ENCODE measurements at places on chromosomes 2 and 18.

DNA sequence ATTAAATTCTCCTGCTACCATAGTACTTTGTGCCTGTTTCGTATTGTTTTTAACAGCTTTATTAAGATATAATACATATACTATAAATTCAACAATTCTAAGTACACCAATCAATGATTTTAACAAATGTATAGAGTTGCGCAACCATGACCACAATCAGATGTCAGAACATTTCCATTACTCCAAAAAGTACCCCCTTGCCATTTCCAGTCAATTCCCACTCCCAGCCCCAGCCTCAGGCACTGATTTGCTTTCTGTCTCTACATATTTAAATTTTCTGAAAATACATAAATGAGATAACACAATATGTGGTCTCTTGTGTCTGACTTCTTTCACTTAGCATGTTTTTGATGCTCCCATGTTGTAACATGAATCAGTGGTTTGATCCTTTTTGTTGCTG is 193.9 kb downstream of the FIGN start:
- no peak for DNase-seq

DNA sequence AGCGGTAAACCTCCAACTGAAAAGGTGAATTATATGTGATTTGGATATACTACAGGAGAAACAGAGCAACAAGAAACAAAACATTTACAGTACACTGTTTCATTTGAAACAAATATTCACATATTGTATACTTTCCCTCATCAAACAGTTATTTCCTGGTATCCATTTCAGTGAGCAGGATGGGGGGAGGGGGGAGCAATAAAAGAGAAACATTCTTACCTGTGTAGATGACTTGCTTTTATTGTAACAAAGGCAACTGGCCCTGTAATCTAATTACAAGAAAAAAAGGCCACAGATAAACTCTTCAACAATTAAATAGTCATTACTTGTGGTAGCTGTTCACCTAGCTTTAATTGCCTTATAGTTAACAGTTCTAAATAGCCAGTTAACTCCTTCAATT is 3.9 kb upstream of the PPP1CB start:
- no peak for DNase-seq

DNA sequence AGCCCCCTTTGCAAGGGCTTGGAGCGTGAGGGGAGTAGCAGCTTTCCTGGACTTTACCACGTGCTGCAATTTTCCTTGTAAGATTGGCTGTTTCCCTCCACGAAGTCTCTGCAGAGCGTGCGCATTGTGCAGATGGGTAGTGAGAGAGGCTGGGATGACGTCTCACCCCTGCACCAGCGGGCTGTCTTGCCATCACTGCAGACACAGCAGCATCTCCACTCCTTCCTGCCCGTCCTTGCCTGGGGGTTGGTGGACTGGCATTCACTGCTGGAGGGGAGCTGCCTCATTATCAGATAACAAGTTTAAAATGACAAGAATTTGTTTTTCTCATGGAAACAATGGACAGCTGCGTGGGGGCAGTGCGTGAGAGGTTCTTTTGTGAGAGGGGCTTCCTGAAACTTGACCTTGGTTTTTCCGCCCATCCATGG is 45.3 kb upstream of the HS6ST1 start:
- DNase-seq, result no peak

DNA sequence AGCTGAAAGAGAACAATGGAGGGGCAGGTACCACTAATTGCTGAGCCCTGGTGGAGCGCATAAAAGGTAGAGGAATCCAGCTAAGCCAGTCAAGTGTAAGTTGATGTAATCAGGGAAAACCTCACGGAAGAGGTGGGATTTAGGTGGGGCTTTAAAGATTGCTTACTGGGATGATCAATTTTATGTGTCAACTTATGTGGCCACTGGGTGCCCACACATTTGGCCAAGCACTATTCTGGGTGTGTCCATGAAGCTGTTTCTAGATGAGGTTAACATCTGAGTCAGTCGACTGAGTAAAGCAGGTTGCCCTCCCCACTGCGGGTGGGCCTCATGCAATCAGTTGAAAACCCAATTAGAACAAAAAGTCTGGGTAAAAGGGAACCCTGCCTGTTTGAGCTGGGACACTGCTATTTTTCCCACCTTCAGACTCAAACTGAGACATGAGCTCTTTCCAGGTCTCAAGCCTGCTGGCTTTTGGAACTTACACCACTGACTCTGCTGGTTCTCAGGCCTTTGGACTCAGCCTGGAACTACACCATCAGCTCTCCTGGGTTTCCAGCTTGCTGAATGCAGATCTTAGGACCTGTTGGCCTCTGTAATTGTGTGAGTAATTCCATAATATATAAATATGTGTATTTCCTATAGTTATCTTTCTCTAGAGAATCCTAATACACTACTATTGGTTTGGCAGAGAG is 67.3 kb downstream of the MYO5B start:
- DNase-seq, result no peak

GRCh38 chr2:238238766-238239542 is 884 bp downstream of the HES6 start:
- no peak for DNase-seq

DNA sequence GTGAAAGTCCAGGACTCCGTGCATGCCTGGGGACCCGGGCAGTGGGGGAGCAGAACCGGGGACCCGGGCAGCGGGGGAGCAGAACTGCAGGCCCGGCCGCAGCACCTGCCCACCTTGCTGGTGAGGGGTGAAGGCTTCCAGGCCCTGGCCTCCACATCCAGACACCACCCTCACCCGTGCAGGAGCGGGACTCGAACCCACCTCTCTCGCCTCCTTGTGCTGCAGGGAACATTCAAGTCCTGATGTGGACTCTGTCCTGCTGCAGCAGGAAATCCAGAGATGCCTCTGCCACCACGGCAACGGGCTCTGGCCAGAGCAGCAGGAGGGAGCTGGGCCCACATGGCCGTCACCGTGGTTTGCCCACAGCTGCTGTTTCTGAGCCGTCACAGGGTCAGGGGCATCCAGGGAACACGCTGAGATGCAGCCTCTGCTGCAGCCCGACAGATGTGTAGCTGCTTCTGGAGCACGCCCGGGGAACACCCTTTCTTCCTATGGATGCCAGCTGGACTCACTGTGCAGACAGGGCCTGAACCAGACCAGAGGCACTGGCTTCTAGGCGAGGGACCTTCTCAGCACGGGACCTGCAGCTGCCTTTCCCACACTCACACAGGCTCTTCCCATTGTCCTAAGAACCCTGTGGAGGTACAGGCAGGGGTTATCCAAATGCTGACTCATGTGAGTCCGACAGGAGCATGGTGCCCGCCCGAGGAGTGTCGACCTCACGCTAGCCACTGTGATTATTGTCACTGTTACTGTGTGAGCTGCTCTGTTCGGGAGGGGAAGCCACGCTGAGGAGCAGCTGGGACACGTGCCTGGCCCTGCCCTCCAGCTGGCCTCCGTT is 89.2 kb upstream of the CTDP1 start:
- no peak for DNase-seq

All from stimulated activated CD8-positive, alpha-beta memory T cell treated with anti-CD3 and anti-CD28 coated beads, Interleukin-4, amount 100 ng/mL, for 4 hours (primary cell).